Umbilical cord (tissue), 2 donors: ENCODE measurements at places on chromosomes 3 and 15. TPM values are rescaled to one million over a fixed set of nuclear protein-coding genes. Genes with fewer than 3 reads are reported as not detected.

DNA sequence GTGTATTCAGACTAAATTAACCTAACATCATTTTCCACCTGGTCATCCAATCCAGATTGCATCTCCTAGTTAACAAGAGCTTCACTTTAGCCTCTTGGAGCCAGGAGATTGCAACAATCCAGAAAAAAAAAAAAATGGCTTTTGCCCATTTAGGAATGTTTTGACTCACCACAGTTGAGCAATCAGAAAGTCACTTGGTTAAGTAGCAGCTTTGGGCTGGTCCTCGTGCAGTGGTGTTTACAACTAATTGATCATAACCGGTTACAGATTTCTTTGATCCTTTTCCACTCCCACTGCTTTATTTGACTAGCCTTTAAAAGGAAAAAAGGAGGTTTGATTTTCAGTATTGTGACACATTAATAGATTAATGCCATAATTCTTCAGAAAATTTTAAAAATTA is 688.8 kb upstream of the CCDC54 start:
- DNase-seq: peak; percentile 22

DNA sequence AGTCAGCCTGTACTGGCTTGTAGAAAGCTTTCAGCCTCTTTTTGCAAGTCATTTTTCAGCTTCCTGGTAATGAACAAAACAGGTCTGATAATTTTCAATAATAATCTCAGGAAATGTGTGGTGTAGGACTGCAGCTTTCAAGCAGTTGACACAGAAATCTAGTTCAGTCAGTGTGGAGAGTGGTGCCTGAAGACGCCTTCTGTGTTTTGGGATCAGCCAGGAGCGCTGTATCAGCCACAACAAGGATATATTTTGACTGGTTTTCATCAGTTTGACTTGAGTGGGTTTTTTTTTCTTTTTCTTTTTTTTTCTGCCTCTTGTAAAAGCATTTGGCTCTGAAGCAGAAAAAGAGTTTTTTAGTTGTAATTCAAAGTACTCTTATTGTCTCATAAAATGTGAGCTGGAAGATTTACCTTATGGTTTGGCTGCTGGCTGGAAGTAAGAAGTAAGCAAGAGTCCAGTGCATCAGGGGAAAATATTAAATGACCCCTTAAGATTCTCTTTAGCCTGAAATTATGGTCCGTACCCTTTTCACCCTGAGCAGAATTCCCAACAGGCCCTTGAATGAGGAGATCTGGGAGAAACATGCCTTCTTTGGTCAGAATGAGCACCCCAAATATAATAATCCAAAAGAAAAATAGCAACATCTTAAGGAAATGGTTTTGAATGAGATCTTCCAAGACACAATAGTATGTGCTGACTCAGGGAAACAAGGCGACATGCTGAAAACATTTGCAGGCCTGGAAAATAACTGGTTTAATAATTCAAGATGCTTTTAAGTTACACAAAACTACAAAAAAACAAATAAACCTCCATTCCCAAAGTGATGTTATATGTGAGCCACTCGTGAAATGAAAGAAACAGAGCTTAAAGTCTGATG is 332.7 kb upstream of the ADAMTS9 start:
- DNase-seq: peak; percentile 95

DNA sequence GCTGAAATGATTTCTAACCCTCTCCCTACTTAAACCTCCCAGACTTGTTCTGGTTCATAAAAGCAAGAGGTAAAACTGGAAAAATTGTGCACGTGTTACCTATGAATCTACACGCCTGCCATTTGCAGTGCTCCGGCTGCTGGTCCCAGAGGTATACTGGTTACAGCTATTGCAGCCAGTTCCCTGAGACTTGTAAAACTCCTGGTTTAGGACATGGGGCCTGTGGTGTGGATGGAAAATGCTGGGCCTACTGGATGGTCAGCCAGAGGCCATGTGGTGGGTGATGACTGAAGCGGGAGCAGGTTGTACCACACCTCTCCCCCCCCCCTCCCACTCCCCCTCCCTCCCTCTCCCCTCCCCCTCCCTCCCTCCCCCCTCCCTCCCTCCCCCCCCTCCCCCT is 45.0 kb downstream of the SENP2 start:
- DNase-seq: no peak

DNA sequence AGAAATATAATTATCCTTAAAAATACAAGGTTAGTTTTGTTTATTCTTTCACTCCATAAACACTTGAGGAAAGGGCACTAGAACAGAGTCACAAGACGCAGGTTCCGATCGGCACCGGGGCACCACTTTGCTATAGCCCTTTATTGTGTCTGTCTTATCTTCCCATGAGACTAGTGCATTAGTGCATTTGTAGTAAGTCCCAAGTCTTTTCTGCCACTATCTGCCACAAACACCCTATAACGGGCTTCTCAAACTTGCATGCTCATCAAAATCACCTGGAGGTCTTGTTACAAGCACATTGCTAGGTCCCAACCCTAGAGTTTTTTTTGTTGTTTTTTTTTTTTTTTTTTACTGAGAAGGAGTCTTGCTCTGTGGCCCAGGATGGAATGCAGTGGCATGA is 213.1 kb downstream of the FOXP1 start:
- no peak for DNase-seq

GRCh38 chr15:101275018-101275417 is 2.3 kb downstream of the SELENOS start:
- no peak for DNase-seq

- no peak for DNase-seq
These were observed 16.5 kb downstream of the VIPR1 start for GRCh38 chr3:42518800-42519567.

DNA sequence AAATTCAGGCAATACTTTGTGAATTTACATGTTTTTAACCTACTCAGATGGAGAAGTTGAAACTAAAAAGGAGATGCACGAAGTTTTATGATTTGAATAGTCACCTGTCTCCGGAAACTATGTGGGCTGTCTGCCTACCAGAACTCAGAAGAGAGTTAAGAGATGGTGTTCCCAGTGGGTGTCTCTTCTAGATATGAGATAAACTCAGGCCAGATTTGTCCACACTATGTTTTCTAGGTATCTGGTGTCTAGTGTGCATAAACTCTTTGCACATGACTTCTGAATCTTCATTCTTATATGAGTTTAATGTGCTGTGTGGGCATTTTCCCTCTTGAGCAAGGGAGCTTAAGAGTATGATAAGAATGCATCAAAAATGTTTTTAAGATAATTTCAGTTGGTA is 222.8 kb downstream of the FOXP1 start:
- DNase-seq: no peak

- no peak for DNase-seq
These were observed 186.6 kb upstream of the ROPN1 start for GRCh38 chr3:124178531-124178930.

Gene DOCK3
- total RNA-seq: 0.72 TPM

Gene CPLX3
- 0.72 TPM for total RNA-seq

Gene CPNE9
- not detected for total RNA-seq

Gene LRRC31
- total RNA-seq: not detected

Gene TRPM7
- total RNA-seq: 62.8 TPM
